ENCODE measurements at places on chromosomes 4 and X.

- no peak for DNase-seq
These were observed 22.6 kb downstream of the SLC25A4 start for GRCh38 chr4:185165605-185166063.

DNA sequence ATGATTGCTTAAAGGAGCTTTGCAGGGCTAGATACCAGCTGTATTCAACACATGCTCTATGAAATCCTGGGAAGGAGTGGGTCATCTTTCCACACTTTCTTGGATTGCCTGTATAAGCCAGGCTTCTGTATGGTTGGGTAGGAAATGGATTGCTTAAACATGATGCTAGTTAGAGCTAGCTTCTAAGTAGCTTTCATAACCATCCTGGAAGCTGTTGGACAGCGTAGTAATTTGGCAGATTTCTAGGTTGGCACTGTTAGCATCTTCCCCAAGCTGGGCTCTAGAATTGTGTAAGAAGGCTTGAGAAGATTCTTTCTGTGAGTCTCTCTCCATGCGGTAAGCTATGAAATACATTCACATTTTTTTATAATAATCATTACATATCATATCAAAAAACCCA, 127.3 kb downstream of the LINC00632 start:
- no peak for DNase-seq

- DNase-seq = no peak
These were observed 46.9 kb upstream of the HSD17B10 start for GRCh38 chrX:53481093-53481492.

GRCh38 chr4:52051615-52052474, 741 bp downstream of the SPATA18 start:
- peak; percentile 71 for DNase-seq

DNA sequence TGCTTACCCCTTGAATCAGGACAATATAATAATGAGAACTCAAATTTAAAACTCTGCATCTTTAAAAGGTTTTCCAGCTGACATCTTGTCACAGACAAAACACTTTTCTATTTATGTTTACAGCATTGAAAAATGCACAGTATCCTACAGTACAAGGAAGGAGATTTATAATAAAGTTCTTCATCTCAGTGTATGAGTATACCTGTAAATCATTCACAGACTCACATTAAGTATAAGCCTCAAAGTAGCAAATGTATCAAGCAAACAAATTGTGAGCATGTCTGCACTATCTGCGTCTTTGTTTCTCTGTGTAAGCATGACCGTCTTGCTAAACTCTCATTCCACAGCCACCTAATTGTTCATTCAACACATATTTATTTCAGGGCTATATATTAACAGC, 52.8 kb downstream of the PPP1R2C start:
- DNase-seq = no peak
